ENCODE measurements at places on chromosomes 7 and 10. TPM values are rescaled to one million over a fixed set of nuclear protein-coding genes. Genes with fewer than 3 reads are reported as not detected.

- DNase-seq = no peak
Measured at GRCh38 chr7:99357701-99358490, 16.6 kb upstream of the ARPC1B start.

GRCh38 chr7:17131983-17132655, 166.3 kb upstream of the AHR start:
- no peak for DNase-seq

SERPINE1 gene
- 4.6 TPM for polyA plus RNA-seq

GRCh38 chr7:133115596-133115995, 33.7 kb upstream of the CHCHD3 start:
- no peak for DNase-seq

DNA sequence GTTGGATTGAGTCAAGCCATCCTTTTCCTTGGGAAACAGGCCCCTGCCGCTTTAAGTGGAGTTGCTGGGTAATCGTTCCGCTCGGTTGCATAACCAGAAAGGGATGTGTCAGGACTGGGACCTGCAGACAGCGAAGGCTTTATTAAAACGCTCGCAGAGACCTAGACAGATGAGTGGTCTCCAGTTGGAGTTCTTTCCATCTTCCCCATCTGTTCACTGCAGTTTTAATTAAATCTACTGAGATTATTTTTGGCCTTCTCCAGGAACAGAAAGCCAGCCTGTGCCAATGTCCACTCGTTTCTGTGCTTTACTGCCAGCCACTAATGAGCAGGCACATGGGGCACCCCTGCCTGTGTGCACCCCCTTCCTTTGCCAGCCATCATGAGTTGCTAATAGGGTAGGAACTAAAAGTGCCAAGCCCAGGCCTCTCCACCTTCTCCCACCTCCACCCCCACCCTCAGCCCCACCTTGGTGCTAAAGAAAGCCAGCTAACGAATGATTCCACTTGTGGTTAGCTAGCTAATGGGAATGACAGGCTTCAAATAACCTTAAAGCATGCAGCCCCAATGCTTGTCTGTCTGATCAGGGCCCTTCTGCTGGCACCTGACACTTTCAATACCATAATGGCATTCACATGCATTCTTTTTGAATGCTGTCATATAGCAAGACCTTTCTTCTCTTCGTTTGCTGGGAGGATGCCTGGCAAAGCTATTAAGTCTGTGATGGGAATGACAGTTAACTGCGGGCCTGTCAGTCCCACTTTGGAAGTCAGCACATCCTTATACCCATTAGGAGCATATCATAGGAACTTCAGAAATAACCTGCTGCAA, 556.8 kb upstream of the GALNT17 start:
- no peak for DNase-seq

GRCh38 chr7:4065190-4065589, 616.9 kb upstream of the FOXK1 start:
- DNase-seq = peak; percentile 36

DNA sequence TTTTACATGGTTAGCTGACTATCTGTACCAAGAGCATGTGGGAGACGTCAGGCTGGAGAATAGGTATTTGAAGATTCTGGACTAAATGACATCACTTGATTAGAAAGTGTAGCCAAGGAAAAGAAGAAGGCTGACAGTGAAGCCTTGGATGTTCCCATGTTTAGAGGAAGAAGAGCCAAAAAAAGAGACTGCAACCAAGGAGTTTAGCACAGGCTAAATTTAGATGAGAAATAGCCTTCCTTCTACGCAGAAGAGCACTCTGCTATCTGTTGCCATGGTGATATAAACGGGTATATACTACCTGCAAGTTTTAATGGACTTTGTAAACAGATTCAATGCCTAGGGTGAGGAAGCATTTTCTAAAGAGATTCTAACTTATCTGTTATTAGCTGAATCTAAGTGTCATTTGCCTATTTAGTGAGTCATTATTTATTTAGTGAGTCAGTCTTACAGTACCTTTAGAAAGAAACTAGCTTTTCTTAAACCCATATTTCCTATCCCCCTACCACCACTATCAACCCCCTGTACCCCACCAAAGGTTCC, 69.8 kb downstream of the CDK6 start:
- DNase-seq = no peak

SRRM3 gene
- polyA plus RNA-seq = 0.60 TPM

DNA sequence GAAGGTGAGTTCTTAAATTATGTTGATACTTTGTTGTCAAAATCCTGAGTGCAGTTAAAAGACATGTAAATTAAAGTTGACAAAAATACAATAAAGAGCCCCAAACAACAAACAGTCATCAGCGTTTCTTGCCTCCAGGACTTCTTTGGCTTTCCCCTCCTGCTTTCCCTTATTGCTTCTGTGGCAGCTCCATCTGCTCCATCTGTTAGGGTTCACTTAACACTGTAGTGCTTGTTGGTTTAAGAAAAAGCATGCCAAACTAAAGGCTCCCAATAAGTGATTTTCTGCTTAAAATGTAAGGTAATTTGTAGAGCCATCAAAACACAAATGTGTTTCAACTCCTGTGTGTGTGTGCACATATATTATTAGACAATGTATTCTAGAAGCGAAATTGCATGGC, 254.3 kb upstream of the GNAI1 start:
- peak; percentile 5 for DNase-seq

GRCh38 chr7:40885503-40885902, 750.7 kb downstream of the SUGCT start:
- no peak for DNase-seq

GRCh38 chr7:137755846-137756651, 90.7 kb downstream of the DGKI start:
- no peak for DNase-seq

GBX1 gene
- polyA plus RNA-seq = not detected

DNA sequence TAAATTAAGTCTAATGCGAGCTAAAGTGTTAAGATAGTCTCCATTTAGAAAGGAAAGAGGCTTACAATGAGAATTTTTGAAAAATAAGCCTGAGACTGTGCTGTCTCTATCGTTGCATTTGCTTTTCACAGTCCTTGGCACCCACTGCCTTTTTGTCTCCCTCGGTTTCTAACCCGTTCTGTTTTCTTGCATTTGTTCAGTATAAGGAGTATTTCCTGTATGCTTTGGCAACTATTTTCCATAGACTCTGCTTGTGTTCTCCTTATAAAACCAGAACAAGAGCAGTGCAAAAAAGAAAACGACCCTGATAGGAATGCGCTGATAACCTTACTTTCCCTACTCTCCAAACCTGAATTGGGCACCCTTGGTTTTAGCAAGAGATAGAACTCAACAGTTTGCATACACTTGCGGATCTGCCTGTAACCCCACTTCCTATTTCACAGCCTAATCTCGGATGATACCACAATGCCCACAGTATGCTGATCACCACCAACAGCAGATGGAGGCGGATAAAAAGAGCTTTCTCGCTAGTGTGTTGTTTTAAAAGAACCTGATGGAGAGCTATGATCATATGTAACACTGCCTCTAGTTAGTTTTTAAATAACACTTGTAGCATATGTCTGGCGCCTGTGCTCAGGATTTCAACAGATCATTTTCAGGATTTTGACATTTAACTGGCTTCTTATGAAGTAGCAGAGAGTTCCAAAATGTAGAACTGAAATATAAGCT, 1.6 kb upstream of the ARHGAP12 start:
- DNase-seq = peak; percentile 34

TDRD1 gene
- 0.18 TPM for polyA plus RNA-seq

SPOCK2 gene
- 4.7 TPM for polyA plus RNA-seq

GRCh38 chr7:41869091-41869490, 166.2 kb upstream of the INHBA start:
- DNase-seq = no peak

SPDYE6 gene
- 2.3 TPM for polyA plus RNA-seq

ZMIZ2 gene
- polyA plus RNA-seq = 54.2 TPM
